ENCODE measurements at places on chromosomes 5 and 9. TPM values are rescaled to one million over a fixed set of nuclear protein-coding genes. Genes with fewer than 3 reads are reported as not detected.

CTNND2 gene
- not detected for total RNA-seq

ZNF366 gene
- under 0.01 TPM for total RNA-seq

CCL27 gene
- total RNA-seq = not detected

DRD1 gene
- not detected for total RNA-seq

ROR2 gene
- 18.7 TPM for total RNA-seq

DENND1A gene
- total RNA-seq = 23.4 TPM

IL4 gene
- total RNA-seq = not detected

FOXD4L5 gene
- total RNA-seq = not detected

AK3 gene
- total RNA-seq = 53.7 TPM

FREM1 gene
- 0.11 TPM for total RNA-seq

INPP5E gene
- total RNA-seq = 9.1 TPM

TNFSF8 gene
- total RNA-seq = not detected

LSM11 gene
- 5.7 TPM for total RNA-seq

UNC5A gene
- not detected for total RNA-seq
